Activated T-helper 9 cell treated with anti-CD3 and anti-CD28 coated beads, Interleukin-2, amount 50 U/mL, for 16 hours (primary cell): ENCODE measurements at places on chromosomes 4 and X.

- DNase-seq: no peak
Observed at GRCh38 chr4:99052902-99053301, 35.7 kb downstream of the ADH5 start.

DNA sequence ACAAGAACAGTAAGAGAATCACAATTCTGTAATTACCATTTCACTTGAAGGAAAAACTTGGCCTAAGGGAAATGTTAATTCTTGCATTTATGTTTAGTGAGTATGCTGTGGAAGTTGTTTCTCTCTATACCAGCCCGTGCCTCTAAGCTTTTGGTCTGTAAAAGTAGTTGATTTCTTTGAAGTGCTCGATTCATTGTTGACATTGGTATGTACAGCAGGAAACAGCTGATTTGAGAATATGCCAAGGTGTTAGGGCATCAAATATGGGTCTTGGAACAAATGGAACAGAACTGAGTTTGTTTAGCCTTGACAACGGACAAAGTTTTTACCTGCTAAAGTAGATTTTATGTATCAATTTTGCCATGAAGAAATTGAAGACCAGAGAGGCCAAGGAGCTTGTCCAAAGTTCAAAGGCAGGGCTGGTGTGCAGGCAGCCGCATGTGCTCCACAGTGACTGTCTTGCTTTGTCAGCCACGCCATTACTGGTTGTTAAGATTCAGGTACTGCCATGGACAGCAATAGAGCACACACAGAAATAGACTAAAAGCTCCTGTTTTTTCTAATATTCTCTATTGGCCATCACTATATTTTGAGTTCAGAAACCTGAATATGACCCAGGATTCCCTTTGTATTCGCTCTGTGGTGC is 75.5 kb upstream of the TLR3 start:
- DNase-seq: no peak

DNA sequence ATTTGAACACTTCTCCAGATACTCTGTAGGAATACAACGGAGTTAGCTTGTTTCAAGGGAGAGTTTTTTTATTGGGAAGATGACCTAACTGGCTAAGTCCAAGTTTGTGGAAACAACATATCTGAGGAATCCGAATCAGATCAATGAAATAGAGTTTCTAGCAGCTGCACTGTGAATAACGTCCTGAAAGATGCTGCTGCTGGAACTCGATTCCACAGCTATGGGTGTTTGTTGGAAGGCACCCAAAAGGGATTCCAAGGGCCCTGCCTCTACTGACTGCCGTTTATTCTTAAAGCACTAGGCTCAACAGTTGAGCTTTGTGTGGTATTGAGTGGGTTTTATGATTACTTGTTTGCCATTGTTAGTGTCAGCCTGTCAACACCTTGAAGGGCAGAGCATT is 6.6 kb upstream of the GBA3 start:
- DNase-seq: no peak

GRCh38 chr4:9600246-9600645 is 156.0 kb downstream of the DEFB131A start:
- no peak for DNase-seq

DNA sequence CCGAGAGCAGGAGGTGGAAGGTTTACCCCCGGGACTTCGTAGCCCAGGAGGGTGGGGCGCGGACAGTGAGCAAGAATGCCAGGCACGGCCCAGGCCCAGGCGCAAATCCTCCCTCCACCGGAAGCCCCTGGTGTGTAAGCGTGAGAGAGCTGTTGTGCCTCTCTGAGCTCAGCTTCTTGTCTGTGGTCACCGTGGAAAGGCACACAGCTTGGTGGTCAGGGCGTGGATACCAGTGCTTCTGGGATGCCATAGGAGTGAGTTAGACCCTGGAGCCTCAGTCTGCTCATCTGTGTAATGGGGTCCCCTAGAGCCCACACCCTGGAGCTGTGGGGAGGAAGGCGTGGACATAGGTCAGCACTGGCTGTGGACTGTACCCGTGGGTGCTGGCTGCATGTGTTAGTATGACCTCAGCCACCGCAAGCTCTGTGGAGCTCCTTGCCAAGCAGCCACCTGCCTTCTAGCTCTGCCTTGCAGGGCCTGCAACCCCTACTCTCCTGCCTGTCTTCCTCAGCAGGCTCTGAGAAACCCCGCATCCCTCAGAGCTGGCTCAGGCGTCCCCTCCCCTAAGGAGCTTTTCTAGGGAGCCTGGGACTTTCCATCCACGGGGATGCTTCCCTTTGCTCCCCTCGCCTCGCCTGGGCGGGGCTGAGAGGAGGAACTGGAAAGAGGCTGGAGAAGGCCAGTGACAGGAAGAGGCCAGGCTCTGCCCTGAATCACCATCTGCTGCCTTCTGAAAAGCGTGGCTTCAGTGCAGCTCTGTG is 28.0 kb upstream of the AFAP1 start:
- DNase-seq: no peak

GRCh38 chr4:108081256-108081655 is 87.5 kb downstream of the LEF1 start:
- no peak for DNase-seq

- no peak for DNase-seq
Observed at GRCh38 chr4:101958547-101958946, 168.0 kb downstream of the BANK1 start.

DNA sequence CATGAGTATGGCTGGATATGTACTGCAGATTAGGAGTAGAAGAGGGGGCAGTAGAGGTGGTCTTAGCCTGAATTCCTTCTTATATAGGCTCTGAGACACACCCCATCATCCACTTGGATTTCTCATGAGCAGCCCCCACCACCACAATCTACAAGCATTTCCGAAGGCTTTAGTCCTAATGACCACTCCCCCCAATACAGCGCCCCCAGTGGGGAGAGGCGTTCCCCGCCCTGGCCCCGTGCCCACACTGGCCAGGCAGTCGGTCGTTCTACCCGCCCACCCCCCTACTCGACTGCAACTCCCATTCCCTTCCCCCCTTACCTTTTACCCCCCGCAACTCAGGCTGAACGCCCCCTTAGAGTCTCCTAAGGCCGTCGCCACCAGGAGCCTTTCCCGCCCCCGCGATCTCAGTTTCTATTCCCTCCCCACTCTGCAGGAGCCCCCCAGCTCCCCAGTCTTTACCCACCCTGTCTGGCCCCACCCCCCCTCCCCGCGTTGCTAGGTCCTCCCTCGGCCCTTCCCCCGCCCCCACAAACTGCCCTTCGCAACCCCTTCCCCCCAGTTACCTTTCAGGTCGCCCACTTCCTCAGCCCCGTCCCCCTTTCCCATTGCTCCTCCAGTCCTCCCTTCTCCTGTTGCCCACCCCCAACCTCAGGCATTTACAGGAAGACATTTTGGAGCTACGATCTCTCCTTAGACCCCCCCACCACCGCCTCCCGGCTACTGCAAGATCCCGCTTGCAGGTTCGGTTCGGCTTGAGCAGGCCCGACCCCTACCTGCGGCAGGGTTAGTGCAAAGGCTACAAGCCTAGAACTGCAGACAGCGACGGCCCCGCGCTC is 468 bp downstream of the ZMYM3 start:
- no peak for DNase-seq

- DNase-seq: no peak
Observed at GRCh38 chr4:120769227-120769626, 153.3 kb downstream of the PRDM5 start.

GRCh38 chrX:15014281-15014680 is 141.1 kb downstream of the MOSPD2 start:
- no peak for DNase-seq

DNA sequence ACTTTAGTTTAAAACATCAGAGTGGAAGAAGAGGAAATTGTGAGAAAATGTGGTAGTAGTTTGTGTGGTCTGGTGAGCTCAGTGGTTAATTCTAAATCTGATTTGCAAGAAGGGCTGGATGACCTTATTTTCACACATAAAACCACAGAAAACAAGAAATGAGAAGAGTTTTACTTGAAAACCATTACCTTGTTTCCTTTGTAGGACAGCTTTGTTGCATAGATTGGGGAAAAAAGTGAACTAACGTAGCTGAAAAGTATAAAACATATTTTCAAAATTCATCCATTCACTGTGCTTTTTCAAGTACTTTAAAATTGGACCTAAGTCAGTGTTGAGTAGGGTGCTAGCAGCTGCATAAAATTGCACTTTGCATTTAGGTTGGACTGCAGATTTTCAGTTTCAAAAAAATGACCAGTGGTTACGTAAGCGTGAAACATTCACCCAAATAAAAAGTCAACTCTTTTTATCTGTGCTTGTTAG is 211.3 kb downstream of the ARHGAP10 start:
- DNase-seq: no peak

GRCh38 chrX:135416546-135416945 is 5.2 kb upstream of the SMIM10L2A start:
- DNase-seq: no peak

DNA sequence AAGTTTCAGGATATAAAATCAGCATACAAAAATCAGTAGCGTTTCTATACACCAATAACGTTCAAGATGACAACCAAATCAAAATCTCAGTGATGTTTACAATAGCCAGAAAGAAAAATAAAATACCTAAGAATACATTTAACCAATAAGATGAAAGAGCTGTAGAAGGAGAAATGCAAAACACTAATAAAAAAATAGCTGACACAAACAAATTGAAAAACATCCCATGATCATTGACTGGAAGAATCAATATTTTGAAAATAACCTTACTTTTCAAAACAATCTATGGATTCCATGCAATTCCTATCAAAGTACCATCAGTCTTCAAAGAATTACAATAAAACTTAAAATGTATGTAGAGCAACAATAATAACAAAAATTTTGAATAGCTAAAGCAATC is 1096.3 kb downstream of the FAT4 start:
- no peak for DNase-seq

GRCh38 chrX:18707426-18708049 is at the start of gene PPEF1:
Gene PPEF1, plus strand, starts transcription at chrX:18707645. Its CDS starts 136 bp downstream, at chrX:18707781.
- DNase-seq: no peak

DNA sequence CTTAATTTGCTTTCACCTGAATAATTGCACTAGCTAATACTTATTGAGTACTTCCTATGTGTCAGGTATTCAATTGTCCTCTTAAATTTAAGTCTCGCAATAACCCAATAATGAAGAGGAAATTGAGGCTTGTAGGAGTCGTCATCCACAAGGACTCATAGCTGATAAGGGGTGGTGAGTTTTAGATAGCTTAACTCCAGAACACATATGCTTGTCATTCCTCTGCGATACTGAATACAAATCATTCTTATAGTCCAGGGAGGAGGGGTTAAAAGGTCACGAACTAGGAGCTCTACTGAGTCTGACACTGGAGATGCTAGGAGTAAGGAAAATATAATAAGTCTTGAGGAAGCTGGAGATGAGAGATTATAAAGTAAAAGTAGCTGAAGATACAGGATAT is 1.4 kb upstream of the PACRGL start:
- no peak for DNase-seq

DNA sequence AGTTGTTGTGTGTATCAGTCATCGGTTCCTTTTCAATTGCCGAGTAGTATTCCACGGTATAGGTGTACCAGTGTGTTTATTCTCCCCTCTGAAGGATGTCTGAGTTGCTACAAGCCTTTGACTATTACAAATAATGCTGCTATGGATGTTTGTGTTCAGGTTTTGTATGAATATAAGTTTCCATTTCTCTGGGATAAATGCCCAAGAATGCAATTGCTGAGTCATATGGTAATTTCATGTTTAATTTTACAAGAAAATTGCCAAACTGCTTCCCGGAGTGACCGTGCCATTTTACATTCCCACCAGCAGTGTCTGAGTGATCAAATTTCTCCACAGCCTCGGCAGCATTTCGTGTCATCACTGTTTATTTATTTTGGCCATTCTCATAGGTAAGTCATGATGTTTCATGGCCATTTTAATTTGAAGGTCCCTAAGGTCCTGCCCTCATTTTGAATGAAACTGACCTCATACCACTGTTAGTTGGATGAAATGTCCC is 73.9 kb downstream of the IRF2 start:
- DNase-seq: no peak

DNA sequence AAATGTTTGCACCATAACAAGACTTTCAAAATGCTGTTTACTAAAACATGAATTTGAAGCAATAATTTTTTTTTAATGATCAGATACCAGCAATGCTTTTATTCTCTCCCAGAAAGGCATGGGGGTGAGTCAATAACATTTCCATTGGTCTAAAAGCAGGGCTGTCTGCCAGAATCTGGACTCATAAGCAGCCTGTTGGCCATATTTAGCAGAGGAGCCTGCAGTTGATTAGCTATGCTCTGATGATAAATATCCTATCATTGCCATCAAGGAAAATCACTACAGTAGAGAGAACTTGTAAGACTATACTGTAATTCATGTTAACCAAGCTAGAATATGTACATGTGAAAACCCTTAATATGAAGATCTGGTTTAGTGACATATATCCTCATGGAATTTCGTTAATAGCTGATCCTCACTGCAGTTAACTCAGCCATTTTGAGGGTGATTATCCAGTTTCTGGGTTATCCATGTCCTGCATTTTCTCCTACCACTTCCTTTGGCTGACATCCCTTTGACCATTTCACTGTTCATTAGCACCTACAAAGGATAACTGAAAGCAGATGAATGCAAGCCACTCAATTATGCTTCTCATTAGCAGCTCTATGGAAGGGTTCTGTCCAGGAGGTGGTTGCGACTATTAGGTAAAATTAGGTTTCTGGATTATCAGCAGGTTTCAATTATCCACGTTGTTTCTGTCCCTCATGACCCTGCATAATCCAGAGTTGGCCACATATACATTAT is 72.9 kb upstream of the DIAPH2 start:
- DNase-seq: no peak

DNA sequence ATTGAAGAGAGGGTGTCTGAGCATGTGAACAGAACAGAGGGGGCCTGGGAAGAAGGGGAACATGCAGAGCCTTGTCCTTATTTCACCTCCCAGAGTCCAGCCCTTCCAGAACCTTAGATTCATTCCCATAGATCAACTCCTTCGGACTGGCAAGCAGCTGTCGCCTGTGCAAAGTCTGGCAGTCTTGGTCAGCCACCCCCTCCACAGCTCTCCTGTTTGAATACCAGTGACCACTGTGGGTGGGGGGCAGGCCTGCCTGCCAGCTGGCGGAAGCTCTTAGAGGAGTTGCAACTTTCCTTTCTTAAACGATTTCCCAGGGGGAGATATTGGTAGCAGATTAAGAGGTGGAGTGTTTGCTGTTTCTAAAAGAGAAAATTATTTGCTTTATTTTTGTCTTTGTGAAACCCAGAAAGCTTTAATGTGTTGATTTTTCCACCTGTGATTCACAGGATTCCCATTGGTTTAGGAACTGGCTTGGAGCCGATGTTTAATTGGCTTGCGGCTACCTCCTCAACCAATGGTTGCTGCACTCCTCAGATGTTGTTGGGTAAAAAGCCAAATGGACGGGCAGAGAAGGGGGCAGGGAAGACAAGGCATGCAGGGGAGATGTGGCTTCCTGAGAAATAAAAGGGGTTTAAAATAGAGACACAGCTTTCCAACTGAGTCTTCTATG is 62.2 kb upstream of the PRPS1 start:
- no peak for DNase-seq

DNA sequence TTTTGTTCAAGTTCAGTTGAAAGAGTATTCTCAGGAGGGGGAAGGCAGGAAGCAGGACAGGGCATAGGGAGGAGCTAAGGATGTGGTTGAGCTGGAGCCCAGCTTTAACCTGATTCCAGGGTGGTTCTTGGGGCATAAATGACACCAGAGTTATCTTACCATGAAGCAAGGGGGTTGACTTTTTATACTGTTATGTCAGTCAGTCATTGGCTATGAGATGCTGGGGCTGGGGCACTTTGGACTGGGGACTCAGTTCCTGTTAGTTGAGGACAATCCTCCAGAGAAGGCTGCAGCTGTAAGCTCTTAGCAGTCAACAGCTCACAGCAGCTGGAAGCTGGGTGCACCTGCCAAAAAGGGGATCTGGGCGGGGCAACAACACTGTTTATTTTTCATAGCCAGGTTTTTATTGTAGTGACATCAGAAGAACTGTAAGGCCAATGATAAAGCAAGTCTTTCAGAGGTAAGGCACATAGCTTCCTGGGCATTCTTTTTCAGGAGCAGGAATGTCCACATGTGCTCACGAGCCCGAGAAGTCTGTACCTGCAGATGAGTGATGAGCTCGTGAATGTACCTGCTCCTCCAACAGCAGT is 78.5 kb downstream of the MID1IP1 start:
- DNase-seq: no peak
